ENCODE measurements at places on chromosomes 6 and 20. TPM values are rescaled to one million over a fixed set of nuclear protein-coding genes. Genes with fewer than 3 reads are reported as not detected.

DNA sequence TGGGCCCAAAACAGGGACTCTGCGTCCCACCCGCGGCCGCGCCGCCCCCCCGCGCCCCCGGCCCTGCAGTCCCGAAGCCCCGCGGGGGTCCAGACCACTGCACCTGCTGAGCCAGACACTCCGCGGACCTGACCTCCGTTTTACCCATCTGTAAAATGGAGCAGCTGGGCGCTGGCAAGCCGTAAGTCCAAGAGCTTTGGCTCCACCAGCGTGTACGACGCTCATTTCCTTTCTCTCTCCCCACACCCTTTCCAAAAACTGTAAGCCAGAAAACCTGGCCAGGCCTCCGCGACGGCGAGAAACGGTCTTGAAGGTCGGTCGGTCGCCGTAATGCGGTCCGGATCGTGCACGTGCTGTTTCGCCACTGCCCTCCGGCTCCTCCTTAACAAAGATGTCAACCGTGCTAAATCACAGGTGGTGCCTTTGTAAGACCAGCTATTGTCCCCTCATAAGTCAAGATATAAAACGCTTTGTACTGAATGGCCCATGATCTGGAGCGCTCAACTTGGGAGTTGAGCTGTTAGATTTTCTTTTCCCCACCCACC lies 7.8 kb upstream of the NR2E1 start:
- peaks cover 2% of the 10 kb centered on the region for H3K36me3 ChIP-seq
- H3K27me3 ChIP-seq: peaks cover 87% of the 10 kb centered on the region
- DNase-seq: peak; percentile 59
- peak overlapping the region; percentile 57 for H3K4me3 ChIP-seq

DNA sequence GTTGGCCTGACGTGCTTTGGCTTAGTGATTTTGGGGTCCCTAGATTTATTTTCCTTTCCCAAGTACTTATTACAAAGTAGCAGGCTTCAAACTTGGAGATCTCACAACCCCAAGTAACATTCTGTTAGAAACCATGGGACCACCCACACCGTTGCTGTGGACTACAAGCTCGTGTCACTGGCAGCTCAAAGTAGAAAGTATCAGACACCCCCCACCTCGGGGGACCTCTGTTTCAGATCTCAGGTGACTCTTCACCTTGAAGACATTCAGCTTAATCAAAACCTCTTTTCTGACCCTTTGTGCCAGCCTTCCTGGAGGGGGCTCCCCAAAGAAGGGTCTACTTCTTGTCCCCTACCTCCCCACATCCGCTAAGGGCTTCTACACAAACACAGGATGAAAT lies 15.7 kb upstream of the MYT1 start:
- no peak overlapping the region for H3K4me3 ChIP-seq
- DNase-seq: no peak
- H3K27ac ChIP-seq: no peak overlapping the region

- no peak overlapping the region for H3K4me3 ChIP-seq
- no peaks in the 10 kb centered on the region for H3K36me3 ChIP-seq
- H3K27me3 ChIP-seq: no peaks in the 10 kb centered on the region
These were observed 1019.3 kb upstream of the ADGRB3 start for GRCh38 chr6:67615796-67616195.

DNA sequence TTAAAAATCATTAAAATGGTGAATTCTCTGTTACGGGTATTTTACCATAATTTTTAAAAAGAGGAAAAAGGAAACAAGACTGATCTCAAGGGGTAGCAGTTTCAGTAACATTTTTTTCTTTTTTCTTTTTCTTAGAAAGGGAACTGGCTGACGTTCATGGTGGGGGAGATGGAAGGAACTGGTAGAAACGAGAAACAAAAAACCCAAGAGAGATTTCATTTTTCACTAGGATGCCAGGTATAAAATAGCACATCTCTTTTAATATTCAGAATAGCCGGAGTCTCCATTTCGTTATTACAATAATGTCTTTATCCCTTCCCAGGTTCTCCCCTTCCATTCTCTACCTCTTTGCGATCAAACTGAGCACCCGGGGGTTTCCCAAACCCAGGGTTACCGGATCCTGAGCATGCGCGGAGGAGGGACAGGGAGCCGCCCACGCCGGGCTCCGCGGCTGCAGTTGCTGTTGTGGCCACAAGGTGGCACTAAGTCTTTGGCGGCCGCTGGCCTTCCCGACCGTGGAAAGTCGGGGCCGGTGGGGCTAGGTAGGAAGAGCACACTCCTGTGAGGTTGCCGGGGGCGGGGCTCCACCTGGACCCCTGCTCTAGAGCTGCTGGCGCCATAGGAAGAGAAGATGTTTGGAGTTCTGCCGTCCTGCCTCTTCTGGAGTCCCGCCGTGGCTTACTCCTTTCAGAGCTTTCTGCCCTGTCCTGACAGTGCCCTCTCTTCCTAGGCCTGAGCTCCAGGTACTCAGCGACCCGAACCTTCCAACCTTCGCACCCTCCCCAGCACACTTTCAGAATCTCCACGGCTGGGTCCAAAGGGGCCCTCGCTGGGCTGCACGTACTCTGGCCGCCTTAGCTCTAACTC lies 146.8 kb downstream of the SH3BGRL2 start:
- H3K27me3 ChIP-seq: no peaks in the 10 kb centered on the region
- peak; percentile 97 for DNase-seq
- H3K4me3 ChIP-seq: peak overlapping the region; percentile 79
- no peaks in the 10 kb centered on the region for H3K36me3 ChIP-seq
- H3K27ac ChIP-seq: peak overlapping the region; percentile 57
- H3K4me1 ChIP-seq: peaks cover 9% of the 10 kb centered on the region

- no peak for DNase-seq
- peaks cover 2% of the 10 kb centered on the region for H3K27me3 ChIP-seq
- no peak overlapping the region for H3K4me3 ChIP-seq
- H3K36me3 ChIP-seq: no peaks in the 10 kb centered on the region
- no peak overlapping the region for H3K27ac ChIP-seq
- H3K4me1 ChIP-seq: no peaks in the 10 kb centered on the region
These were observed 62.9 kb downstream of the TRMT6 start for GRCh38 chr20:5887386-5887785.

- H3K4me3 ChIP-seq: no peak overlapping the region
- no peaks in the 10 kb centered on the region for H3K4me1 ChIP-seq
- DNase-seq: no peak
- no peaks in the 10 kb centered on the region for H3K27me3 ChIP-seq
- H3K27ac ChIP-seq: no peak overlapping the region
- no peaks in the 10 kb centered on the region for H3K36me3 ChIP-seq
These were observed 68.8 kb upstream of the NNAT start for GRCh38 chr20:37452236-37452635.

GRCh38 chr6:43125555-43125954 lies 45.5 kb upstream of the SRF start:
- no peak overlapping the region for H3K27ac ChIP-seq
- H3K36me3 ChIP-seq: no peaks in the 10 kb centered on the region
- H3K4me3 ChIP-seq: no peak overlapping the region
- H3K27me3 ChIP-seq: no peaks in the 10 kb centered on the region
- no peaks in the 10 kb centered on the region for H3K4me1 ChIP-seq
- no peak for DNase-seq

DNA sequence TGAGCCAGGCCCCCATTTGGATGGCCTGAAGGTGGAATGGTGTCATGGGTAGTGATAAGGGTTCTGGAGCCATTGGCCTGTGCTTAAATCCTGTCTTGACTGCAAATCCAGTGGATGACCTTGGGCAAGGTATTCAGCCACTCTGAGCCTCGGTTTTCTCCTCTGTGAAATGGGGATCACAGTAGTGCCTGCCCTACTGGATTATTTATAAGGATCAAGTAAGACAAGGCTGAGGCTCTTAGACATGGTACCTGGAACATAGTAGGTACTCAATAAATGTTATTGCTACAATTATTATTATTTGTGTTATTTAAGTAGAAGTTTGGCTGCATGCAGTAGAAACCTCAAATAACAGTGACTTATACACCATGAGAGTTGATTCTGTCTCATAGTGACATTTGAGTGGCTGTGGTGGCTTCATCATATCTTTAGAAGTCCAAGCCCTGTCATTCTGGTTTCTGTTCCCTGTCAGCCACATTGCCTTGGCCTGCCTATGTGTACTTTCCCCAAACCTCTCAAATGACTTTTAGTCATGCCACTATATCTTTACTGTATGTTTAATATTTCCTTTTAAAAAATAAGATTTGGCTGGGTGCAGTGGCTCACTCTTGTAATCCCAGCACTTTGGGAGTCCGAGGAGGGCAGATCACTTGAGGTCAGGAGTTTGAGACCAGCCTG lies 37.6 kb upstream of the CHMP4B start:
- H3K4me3 ChIP-seq: no peak overlapping the region
- no peak overlapping the region for H3K27ac ChIP-seq
- no peaks in the 10 kb centered on the region for H3K27me3 ChIP-seq
- H3K36me3 ChIP-seq: peaks cover 12% of the 10 kb centered on the region
- peaks cover 14% of the 10 kb centered on the region for H3K4me1 ChIP-seq

DNA sequence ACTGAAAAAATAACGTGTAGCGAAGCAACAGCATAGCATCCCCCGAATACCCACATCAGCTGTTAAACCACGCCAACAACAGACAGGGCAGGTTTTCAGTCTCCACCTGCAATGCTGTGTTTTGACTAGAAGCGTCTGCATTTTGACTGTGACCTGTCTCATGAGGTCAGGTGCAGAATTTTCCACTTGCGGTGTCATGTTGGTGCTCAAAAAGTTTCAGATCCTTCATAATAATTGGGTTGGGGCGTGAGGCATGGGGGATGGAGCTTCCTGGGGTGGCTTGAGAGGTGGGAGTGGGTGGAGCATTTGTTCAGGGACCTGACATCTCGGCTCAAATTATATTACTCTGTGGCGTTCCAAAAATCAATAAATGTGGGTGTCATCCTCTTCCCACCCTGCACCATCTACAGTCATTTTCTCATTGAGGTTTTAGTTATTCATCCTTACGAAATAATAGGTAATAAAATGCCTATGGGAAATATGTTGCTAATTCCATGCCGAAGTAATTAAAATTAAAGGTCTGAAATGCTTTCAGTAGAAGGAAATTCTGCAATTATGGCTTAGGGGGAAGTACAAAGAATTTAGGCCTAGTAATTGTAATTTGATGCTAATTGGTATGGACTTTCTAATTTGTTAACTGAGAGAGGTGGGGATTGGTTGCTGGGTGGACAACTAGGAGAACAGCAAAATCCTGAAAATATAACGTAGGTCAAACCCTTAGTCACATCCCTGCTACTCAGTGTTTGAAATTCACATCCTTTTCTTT lies 81.0 kb downstream of the TIAM2 start:
- H3K36me3 ChIP-seq: peaks cover 3% of the 10 kb centered on the region
- DNase-seq: no peak
- H3K4me3 ChIP-seq: no peak overlapping the region
- H3K27me3 ChIP-seq: no peaks in the 10 kb centered on the region

DNA sequence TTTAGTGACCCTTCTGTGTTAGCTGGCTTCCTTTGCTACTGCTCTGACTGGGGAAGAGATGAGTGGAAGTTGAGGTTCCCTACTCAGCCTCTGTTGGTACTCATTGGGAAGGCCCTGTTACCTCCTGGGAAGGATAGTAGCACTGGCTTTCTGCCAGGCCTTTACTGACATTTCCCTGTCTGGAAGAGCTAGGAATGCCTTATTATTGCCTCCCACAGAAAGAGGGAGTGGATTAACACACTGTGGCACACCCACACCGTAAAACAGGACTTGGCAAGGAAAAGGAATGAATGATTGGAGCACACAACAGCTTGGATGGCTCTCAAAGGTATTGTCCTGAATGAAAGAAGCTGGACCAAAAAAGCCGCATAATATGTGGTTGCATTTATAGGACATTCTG lies 12.2 kb downstream of the ZNF831 start:
- peaks cover 56% of the 10 kb centered on the region for H3K4me1 ChIP-seq
- H3K27ac ChIP-seq: peak overlapping the region; percentile 25
- peak overlapping the region; percentile 6 for H3K4me3 ChIP-seq
- H3K36me3 ChIP-seq: peaks cover 38% of the 10 kb centered on the region

- no peak overlapping the region for H3K27ac ChIP-seq
- peaks cover 11% of the 10 kb centered on the region for H3K4me1 ChIP-seq
- DNase-seq: peak; percentile 68
- H3K36me3 ChIP-seq: peaks cover 23% of the 10 kb centered on the region
These were observed 204.5 kb downstream of the ZDHHC14 start for GRCh38 chr6:157585274-157586087.

GRCh38 chr20:47320990-47321805 lies 35.3 kb downstream of the ZMYND8 start:
- peaks cover 19% of the 10 kb centered on the region for H3K36me3 ChIP-seq
- peaks cover 47% of the 10 kb centered on the region for H3K4me1 ChIP-seq
- peak overlapping the region; percentile 1 for H3K27ac ChIP-seq
- H3K4me3 ChIP-seq: no peak overlapping the region
- DNase-seq: no peak
- no peaks in the 10 kb centered on the region for H3K27me3 ChIP-seq

The BEND6 gene
- not detected for total RNA-seq

The GTSF1L gene
- total RNA-seq: not detected
